ENCODE measurements at places on chromosomes 11 and 22.

- DNase-seq, result no peak
Observed at GRCh38 chr11:59523541-59523940, 12.2 kb downstream of the OR4D9 start.

- no peak for DNase-seq
Observed at GRCh38 chr22:39021552-39022250, 774 bp downstream of the APOBEC3D start.

DNA sequence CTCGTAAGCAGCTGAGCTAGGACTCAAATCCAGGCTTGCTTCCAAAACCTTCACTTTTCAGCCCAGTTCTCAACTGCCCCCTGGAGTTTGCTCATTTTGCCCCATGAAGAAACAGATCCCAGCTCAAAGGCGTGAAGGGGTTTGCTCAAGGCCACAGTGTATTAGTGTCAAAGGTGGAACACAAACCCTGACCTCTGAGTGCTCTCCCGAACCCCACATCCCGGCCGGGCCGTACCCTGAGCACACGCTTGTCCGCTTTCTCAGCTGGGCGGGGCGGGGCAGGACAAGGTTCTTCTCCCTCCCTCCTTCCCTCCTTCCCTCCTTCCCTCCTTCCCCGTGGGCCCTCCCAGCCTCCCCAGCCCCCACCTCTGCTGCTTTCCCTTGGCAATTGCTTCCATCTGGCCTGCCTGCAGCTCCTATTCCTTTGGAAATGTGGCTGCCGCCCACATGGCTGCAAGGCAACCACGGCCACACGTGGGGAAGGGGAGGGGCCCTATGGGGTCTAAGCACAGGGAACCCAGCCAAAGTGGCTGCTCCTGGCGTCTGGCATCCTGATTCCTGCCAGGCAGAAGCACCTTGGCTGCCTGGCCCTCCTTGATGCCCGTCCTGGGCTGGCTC, 4.1 kb downstream of the ST3GAL4 start:
- no peak for DNase-seq

- DNase-seq, result no peak
Observed at GRCh38 chr11:113090716-113091480, 129.7 kb downstream of the NCAM1 start.

GRCh38 chr22:47293368-47294221, 531.1 kb downstream of the TBC1D22A start:
- no peak for DNase-seq

DNA sequence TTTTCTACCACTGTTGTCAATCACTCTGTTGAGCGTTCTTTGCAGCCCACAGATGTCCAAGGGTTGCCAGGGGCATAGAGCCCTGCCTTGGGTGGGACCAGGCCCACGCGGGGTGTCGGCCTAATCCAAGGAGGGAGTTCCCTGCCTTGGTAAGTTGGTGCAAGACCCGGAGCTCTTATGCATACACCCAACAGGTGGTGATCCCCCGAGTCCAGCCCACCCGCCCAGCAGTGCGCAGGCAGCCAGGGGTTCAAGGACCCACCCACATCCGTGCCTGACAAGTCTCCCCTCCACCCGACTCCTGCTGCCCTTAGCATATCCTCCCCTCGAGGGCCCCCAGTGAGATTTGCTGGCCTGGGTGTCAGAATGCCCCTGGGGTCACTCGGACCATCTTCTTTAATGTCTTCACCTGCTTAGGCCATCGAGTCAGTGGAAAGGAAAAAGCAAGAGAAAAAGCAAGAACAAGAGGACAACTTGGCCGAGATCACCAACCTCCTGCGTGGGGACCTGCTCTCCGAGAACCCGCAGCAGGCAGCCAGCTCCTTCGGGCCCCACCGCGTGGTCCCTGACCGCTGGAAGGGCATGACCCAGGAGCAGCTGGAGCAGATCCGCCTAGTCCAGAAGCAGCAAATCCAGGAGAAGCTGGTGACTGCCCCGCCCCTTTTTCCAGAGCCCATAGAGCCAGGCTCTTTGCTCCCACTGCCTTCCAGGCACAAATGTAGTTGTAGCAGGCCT, 12.2 kb downstream of the RIBC2 start:
- DNase-seq, result no peak

- DNase-seq, result no peak
Observed at GRCh38 chr22:38136607-38137006, 26.1 kb upstream of the BAIAP2L2 start.

- no peak for DNase-seq
Observed at GRCh38 chr11:67626970-67627369, 2.8 kb downstream of the NUDT8 start.

GRCh38 chr11:58121096-58121495, 4.2 kb downstream of the OR9I1 start:
- no peak for DNase-seq

DNA sequence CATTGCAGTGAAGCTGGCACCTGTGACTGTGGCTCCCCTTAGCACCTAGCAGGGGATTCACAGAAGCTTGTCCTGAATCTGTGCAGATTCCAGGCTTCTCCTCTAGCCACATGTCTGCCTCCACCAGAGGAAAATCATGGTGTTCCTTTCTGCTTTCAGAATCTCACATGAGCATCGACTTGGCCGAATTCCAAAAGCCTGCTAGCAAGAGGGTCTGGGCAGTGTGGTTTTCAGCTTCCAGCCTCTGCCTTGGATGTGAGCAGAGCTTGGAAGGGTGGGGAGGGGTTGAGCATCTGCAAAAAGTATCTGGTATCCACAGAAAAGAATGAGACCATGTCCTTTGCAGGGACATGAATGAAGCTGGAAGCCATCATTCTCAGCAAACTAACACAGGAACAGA, 911.1 kb downstream of the TBC1D22A start:
- no peak for DNase-seq

- DNase-seq, result no peak
Observed at GRCh38 chr22:25482868-25483639, 81.4 kb upstream of the GRK3 start.

DNA sequence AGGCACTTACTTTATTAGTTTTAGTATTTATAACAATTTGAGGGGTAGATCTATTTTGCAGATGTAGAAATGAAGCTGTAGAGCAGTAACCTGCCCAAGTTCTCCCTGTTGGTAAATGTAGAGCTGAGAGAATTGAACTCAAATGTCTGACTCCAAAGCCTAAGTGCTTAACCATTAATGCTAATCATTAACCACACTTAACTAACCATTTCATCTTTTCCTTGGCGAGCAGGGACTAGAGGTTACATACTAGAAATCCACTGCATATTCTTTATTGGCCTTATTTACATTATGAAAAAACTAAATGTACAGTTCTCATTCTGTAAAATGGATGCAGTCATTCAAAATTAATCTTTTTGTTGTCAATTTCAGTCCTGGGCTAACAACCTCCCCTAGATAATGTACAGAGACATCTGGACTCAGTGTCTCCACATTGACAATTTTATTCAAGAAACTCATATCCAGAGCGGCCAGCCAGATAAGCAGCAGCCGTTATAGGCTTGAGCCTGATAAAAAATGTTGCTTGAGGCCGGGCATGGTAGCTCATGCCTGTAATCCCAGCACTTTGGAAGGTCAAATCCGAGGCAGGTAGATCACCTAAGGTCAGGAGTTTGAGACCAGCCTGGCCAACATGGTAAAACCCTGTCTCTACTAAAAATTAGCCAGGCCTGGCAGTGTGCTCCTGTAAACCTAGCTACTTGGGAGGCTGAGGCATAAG, 76.7 kb upstream of the PICALM start:
- DNase-seq, result no peak

- DNase-seq, result no peak
Observed at GRCh38 chr22:22995166-22995565, 75.2 kb upstream of the GNAZ start.

GRCh38 chr22:45430871-45431270, 17.4 kb downstream of the RIBC2 start:
- DNase-seq, result no peak

DNA sequence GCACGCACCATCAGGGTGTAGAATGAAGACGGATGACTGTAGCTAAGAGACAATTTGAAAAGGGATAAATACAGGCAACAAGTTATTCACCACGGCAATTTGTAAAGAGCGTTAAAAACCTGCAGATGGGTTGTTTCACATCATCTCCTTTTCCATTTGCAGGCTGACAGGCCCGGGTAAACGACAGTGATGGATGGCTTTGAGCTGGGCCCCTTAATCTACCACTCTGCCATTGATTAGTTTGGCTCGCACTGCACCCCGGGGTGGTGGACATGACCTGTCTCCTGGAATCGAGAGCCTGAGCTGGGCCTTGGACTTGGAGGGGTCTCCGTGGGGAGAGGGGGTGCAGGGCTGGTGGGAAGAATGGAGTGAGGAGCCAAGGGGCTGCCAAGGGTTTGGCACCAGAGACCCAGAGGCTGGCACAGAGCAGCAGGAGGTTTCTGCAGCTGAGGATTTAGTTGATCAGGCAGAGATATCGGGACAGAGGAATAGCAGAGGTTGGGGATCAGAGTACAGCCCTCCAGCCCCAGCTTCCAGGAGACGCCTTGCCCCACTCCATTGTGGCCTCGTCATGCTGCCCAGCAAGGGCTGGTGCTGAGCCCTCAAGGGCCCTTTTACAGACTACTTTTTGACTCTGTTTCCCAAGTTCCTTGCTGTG, 110.6 kb upstream of the NECTIN1 start:
- DNase-seq, result no peak

- DNase-seq, result no peak
Observed at GRCh38 chr22:43473441-43473840, 61.6 kb downstream of the MPPED1 start.

- DNase-seq, result no peak
Observed at GRCh38 chr11:45366619-45367190, 80.6 kb upstream of the SYT13 start.

- DNase-seq, result no peak
Observed at GRCh38 chr11:23311986-23312940, 452.0 kb upstream of the CCDC179 start.

GRCh38 chr11:73372375-73372993, 3.7 kb upstream of the RELT start:
- peak; percentile 25 for DNase-seq

- no peak for DNase-seq
Observed at GRCh38 chr11:76030968-76031590, 175.2 kb downstream of the WNT11 start.

DNA sequence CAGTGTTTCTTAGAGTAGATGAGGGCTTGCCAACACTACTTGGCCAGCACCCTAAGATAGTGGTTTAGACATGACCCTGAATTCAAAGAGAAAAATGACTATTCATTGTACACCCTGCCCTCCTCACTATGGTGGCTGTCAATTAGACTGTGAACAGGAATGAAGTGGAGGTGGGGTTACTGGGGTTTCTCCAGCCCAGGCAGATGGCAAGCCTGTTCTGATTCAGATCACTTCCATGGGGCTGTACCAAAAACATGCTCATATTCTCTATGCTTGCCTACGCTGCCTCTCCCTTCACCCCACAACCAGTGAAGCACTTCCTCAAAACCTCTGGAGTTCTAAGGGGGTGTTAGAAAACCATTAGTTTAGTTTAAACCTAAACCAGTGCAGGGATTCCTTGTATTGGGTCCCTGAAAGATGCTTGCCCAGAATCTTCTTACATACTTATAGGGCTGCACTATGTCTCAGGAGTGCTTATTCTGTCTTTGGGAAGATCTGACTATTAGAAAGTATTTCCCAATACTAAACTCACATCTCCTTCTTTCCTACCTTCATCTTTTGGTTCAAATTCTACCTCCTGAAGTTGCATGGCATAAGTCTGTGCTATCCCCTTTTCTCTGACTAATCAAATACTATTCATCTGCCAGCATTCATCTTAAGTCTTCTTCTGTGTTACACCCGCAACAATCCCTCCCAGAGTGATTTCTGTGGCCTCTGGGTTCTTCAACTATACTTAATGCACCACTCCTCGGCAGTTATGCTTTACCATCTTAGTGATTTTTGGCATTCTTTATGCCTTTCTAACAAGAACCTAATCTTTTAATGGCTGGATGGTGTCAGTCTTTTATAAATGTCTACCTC, 71.8 kb downstream of the ATG16L2 start:
- no peak for DNase-seq

- DNase-seq, result peak; percentile 9
Observed at GRCh38 chr11:116641561-116642045, 131.2 kb downstream of the BUD13 start.

DNA sequence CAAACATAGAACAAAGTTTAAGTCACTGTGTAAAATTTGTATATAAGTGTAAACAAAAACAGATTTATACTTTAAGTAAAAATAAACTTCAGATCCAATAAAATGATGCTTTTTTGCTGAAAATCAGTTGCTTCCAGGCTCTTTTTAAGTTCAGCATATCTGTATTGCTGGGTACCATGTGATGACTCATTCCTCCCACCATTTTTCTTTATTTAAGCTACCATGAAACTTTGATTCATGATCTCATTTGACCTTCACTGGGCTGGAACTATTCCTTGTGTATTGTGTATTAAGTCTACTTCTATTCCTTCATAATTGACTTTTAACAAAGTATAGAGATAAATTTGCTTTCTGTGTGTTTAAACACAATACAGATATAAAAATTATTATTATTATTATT, 46.3 kb upstream of the RRM1 start:
- DNase-seq, result peak; percentile 42

- peak; percentile 47 for DNase-seq
Observed at GRCh38 chr11:74288161-74288560, 23.3 kb downstream of the P4HA3 start.

DNA sequence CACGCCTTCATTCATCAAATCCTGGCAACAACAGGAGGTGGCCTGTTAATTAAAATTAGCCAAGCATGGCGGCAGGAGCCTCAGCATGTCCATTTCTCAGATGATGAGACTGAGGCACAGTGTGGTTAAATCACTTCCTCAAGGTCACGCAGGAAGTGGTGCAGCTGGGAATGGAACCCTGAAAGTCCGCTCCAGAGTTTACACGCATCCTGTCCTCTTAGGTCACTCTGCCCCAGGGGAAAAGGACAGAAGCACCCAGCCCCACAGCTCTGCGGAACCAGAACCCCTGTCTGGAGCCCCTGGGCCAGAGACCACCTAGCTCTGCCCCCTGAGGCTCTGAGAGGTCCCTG, 19.6 kb downstream of the RPL3 start:
- peak; percentile 61 for DNase-seq

DNA sequence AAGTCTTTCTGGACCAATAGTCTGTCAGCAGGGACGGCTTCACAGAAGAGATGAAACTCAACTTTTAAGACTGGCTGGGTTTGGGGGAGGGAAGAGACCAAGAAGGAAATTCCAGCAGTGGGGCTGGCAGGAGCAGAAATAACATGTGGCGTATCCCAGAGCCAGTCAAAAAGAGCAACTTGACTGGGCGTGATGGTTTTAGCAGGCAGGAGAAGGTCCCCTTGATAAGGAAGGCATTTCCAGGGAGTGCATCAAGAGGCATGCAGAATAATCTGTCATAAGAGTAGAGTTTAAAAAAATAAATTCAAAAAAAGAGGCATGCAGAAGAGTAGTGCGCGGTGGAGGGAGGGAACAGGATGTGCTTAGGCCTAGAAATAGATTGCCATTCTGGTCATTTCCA, 52.5 kb downstream of the C22orf31 start:
- no peak for DNase-seq

Data from suppressor macrophage treated with lipopolysaccharide for 4 hours (primary cell).